ENCODE measurements at places on chromosomes 3 and 15.

GRCh38 chr15:85129881-85130280 is 148.2 kb downstream of the PDE8A start:
- no peak for DNase-seq

- no peak for DNase-seq
Measured at GRCh38 chr3:52104684-52105640, 48.6 kb upstream of the DUSP7 start.

DNA sequence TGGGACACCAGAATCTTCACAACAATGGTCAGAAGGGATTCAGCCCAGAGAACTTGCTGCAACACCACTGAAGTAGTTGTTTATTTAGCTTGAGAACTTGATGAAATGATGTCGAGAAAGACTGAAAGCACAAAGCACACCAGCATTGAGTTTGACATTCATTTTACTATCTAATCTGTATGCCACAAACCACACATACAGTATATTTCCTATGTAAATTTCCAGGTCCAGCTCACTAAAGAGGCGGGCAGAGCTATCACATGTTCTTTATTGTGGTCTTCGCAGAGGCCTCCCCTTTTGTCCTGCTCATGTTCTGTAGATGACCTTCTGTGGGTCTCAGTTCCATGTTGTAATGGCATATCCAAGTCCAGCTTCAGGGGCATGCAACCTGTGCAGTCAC is 10.4 kb upstream of the FMN1 start:
- no peak for DNase-seq

GRCh38 chr3:32442766-32443165 is 51.1 kb downstream of the CMTM7 start:
- DNase-seq: no peak

DNA sequence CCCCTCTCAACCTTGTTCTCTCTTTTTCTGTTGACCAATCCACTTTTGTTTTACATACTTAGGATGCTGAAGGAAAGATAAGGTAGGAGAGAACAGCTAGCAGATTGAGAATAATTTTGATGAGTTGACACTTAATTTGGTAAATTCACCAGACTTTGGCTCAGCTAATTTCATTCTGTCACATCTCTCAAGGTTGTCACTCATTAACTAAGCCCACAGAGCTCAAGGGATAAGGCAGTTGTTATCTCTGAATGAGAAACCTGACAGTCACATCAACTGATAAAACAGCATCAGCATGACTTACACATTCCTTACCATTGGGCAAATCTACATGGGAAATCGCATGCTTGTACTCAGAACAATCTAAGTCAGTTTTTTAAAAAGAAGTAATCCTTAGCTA is 591.4 kb downstream of the NLGN1 start:
- no peak for DNase-seq

DNA sequence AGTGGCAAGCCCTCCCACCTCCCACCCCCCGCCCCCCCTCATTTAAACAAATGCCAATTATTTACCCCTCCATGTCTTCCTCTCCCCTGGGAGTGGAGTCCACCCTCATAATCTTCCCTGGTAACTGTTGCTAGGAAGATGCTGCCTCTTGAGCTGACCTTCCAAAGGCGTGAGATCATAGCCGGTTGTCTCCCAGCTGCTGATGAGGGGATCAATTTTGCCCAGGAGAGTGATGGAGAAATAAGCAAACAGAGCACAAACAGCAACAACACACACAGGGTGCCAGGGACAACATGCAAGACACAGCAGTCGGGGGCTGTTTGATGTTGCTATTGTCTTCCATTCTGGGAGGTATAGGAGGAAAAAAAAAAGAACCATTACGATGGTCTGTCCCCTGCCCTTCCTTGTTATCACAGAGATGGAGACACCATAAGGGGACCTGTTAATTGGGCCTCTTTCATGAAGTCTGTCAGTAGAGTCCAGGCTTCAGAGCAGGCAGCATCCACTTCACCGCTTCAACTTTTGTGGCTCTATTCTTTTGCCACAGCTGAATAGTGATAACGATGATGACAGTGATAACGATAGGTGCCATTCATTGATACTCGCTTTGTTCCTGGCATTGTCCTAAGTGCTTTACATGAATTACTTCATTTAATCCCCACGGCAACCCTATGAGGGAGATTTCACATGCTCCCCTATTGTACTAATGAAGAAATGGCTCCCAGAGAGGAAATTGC is 76.9 kb upstream of the RGMA start:
- DNase-seq: no peak

GRCh38 chr3:114452256-114452655 is 158.4 kb downstream of the TIGIT start:
- no peak for DNase-seq

- no peak for DNase-seq
Measured at GRCh38 chr3:161422171-161422700, 50.9 kb upstream of the SPTSSB start.

DNA sequence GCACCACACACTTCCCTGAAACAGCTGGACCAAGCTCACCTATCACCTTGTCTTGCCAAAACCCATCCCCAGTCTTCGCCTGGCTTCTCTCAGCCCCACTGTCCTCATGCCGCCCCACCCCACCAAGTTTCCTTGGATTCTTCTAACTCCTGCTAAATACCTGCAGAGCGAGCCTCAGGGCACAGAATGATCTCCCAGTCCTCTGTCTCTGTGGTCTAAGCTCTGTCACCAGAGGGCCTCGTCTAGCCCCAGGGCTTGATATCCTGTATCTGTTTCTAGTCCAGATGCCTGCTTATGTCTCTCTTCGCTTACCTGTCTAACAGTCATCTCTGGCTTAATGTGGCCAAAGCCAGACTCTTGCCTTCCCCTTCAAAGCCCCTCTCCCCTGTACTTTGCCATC is 9.7 kb downstream of the CCDC12 start:
- no peak for DNase-seq

DNA sequence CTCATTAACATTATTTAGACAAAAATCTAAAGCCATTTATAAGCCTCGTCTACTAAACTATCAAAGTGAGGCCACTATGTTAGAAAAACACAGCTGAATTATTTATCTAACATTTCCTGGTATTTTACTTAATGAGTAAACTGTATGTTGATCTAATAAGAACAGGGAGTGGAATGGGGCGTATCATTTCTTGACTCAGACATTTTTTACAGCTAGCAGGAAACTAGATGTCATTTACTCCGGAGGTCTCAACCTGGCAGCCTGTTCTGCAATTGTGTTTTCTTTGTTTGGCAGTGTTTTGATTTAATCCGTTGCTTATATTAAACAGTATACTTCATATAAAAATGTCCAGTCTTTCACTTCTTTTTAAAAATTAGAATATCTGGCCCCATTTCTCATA is 79.1 kb upstream of the ABI3BP start:
- no peak for DNase-seq

DNA sequence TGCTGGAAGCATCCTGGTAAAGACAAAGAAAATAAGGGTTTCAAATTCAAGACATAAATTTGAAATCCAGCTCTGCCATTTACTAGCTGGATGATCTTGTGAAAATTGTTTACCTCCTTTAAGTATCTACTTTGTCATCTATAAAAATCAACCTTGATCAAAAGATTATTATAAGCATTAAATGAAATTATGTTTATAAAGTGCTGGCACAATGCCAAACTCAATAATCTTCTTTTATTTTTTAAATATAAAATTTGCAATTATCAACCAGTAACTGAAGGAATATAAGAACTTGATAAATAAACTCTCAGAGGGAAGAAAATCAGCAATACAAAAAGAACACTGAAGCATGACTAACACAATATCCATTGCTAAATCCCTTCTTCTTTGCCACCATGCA is 25.8 kb downstream of the C3orf33 start:
- DNase-seq: no peak

DNA sequence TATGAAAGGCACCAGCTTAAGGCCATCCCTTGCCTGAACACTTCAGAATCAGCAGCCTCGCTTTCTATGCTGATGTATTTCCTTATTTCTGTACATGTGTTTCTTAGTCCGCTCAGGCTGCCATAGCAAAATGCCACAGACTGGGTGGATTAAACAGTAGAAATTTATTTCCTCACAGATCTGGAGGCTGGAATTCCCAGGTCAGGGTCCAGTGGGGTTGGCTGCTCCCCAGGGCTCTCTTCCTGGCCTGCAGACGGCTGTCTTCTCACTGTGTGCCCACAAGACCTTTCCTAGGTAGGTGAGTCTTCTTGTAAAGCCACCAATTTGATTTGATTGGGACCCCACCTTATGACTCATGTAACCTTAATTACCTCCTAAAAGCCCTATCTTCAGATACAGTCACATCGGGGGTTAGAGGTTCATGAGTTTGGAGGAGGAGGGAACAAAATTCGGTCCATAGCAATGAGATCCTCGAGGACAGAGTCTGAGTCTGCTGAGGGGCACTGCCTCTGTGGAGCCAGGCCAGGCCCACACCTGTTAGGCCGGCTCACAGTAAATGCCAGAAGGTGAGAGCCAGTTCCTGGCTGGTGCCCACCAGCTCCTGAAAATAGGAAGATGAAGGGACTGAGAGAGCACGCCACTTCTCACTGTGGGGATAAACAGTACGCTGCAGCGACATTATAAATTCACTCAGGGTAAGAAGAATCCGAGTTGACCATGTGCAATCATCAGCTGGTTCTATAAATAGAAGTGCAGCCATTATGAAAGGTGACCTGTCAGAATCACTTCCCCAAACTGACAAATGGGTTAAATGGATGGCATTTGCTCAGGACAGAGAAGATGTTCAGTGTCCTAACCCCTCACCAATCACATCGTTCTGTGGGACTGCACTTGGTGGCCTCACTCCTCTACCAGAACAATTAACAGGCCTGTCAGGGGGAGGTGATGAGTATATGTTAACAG is 41.1 kb downstream of the CTXND1 start:
- DNase-seq: no peak

DNA sequence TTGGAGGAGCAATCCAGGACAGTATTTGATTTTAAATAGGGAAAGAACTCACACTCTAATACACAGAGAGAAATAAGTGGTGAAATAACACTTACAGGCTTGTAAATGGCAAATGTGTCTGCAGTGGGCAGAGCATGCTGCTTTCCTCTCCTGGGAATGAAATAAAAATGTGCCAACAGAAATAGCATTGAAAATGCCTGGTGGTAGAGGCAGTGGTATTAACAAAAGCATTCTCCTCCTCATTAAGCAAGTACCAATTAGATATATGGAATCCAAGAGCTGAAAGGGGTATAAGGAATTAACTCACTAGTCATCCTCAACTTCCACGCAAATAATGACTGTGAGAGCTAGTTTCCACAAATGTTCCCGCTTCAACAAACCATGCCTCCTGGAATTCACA is 364.1 kb upstream of the KCNMB2 start:
- no peak for DNase-seq

GRCh38 chr15:65212097-65212496 is 824 bp upstream of the CILP start:
- DNase-seq: peak; percentile 12

DNA sequence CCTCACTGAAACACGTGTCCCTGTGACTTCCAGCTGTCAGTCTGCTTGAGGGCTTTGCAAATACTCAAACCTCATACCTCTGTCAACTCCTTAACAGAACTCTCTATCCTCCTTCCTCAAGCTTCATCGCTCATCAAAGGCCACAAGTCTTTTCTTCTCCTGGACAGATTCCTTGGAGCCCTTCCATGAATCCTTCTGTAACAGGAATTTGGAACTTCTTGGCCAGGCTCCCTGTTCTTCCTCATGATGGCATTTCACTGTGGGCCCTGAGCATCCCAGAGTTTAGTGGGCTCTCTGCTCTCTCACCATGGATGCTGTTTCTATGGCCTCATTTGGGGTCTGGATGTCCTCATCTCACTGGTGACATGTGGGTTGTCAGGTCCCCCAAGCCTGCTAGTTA is 105.0 kb upstream of the TLE3 start:
- no peak for DNase-seq

- DNase-seq: no peak
Measured at GRCh38 chr3:134419214-134419959, 45.1 kb upstream of the AMOTL2 start.

- no peak for DNase-seq
Measured at GRCh38 chr3:129065720-129066073, 5.1 kb downstream of the GP9 start.

- no peak for DNase-seq
Measured at GRCh38 chr3:113409676-113410075, 31.6 kb downstream of the CFAP44 start.

DNA sequence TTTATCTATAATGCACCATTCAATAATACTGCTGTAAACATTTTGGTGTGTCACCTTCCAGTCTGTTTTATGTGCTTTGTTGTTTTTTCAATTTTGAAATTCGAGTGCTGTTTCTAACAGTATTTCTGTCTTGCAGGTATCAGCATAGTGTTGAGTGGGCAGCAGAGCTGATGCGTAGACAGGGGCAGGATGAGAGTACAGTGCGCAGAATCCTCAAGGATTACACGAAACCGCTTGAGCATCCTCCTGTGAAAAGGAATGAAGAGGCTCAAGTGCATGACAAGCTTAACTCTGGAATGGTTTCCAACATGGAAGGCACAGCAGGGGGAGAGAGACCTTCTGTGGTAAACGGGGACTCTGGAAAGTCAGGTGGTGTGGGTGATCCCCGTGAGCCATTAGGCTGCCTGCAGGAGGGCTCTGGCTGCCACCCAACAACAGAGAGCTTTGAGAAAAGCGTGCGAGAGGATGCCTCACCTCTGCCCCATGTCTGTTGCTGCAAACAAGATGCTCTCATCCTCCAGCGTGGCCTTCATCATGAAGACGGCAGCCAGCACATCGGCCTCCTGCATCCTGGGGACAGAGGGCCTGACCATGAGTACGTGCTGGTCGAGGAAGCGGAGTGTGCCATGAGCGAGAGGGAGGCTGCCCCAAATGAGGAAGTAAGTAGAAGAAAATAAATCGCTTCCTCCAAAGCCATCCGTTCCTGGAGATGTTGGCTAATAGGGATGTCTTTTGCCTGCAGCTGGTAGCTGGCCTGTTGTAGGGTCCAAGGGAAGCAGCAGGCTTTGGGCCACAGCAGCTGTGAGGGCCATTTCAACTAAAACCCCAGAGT is 19.1 kb downstream of the TSEN2 start:
- no peak for DNase-seq

- DNase-seq: no peak
Measured at GRCh38 chr15:100663915-100664281, 61.5 kb downstream of the ASB7 start.

GRCh38 chr3:45528429-45528828 is 66.1 kb upstream of the LIMD1 start:
- no peak for DNase-seq

DNA sequence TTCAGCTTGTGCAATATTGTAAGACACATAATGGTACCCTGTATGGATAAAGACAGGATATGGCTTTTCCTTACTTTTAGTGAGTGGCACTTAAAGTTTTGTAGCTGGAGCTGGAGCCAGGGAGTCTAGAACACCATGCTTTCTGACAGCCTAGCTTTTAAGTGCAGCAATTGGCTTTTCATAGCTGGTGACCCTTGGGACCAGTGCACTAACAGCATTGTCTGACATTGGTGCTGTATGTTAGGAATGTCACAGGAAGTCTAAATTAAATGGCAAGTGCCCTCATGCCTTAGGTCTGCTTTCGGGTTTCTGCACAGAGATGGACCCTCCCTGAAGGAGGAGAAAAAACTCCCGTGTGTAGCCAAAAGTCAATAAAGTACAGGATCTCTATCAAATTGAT is 628.2 kb downstream of the NR2F2 start:
- DNase-seq: no peak

- no peak for DNase-seq
Measured at GRCh38 chr3:69558912-69559311, 173.0 kb upstream of the FRMD4B start.

GRCh38 chr15:80401456-80401855 is 2.7 kb upstream of the ARNT2 start:
- no peak for DNase-seq

GRCh38 chr3:190205739-190206138 is 85.0 kb upstream of the P3H2 start:
- no peak for DNase-seq
